ENCODE measurements at places on chromosomes 12 and 14.

GRCh38 chr14:28494196-28494595, 272.4 kb upstream of the FOXG1 start:
- no peak for DNase-seq

GRCh38 chr12:101968770-101969169, 91.4 kb downstream of the DRAM1 start:
- no peak for DNase-seq

DNA sequence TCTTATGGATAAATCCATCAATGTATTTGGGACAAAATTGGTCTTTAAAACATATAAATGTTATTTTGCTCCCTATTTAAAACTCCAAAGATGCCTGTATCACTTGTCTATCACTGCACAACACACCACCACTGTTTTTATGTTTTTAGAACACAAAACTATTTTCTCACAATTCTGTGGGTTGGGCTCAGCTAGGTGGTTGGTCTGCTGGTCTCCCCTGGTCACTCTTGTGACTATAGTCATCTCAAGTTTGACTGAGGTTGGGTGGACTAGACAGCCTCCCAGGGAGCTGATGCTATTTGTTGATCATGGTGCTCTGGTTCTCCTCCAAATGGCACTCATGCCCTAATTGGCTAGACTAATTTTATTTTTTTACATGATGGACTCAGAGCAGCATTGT, 39.5 kb upstream of the NR1H4 start:
- DNase-seq: no peak

GRCh38 chr14:92601757-92602417, 88.3 kb downstream of the RIN3 start:
- no peak for DNase-seq

- peak; percentile 57 for DNase-seq
These were observed 1.0 kb upstream of the CAMKK2 start for GRCh38 chr12:121297435-121297991.

DNA sequence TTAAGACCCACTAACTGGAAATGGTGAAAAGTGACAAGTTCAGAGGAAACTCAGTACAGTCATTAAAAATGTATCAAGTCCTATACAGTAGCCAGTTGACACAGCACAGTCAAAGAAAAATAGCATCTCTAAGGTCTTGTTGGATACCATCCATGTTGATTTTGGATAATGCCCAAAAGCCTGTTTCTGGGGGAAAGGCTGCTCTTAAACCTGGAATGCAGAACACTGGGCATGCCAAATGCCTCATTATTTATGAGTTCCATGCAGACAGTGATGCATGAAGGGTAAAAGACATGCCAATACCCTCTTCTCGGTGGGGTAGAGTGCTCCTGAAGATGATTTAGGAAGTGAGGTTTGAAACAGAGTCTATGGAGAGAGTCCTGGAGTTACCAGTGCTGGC, 29.6 kb downstream of the KCNK13 start:
- no peak for DNase-seq

- peak; percentile 13 for DNase-seq
These were observed 126.9 kb upstream of the KRAS start for GRCh38 chr12:25377469-25378177.

GRCh38 chr14:50067723-50068495, 48.5 kb downstream of the VCPKMT start:
- DNase-seq: no peak

DNA sequence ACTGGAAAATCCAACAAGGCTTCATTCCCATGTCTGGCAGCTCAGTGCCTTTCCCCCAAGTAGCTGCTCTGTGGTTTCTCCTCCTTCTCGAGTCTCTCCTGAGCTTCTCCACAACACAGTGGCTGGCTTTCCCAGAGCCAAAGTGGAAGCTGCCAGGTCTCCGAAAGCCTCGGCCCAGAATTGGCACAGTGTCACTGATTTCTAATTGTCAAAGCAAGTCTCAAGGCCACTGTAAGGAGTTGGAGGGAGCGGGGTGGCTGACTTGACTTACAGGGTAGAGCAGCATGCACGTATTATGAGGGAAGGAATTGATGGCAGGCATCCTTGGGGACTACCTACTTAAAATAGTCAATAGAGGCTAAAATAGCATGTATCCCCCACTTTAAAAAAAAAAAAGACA, 6.7 kb upstream of the CPNE8 start:
- DNase-seq: no peak

GRCh38 chr14:59134307-59134706, 54.2 kb upstream of the DAAM1 start:
- no peak for DNase-seq

DNA sequence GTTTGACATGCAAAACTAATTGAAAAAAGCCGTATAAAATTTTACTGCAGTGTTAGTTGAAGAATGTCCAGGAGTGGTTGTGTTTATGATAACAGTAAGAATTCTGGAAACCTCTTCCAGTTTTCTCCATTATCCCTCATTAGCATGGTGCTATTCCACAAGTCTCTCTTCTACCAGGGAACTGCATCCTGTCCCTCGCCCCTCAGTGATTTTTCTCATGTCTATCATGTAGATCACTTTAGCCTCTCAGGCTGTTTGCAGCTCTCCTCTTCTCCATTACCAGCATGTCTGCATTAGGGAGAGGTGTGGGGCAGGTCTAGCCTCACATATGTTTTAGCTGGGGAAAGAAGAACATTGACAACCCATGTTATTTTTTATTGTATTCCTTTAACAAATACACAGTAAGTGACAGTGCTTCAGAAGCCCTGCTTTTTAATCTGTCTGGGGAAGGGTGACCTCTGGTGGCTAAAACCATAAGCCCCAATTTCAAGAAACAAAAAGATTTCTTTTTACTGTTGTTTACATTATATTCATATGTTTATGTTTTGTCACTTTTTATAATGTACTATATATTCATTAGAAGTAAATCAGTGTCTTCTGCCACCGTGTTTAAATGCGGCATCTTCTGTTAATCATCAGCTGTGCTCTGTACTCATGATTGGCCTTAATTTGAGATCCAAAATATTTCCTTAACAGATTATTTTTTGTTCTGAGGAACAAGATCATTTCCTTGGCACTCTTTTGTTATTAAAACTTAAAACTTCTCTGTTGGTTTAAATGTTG, 70.7 kb downstream of the RASSF8 start:
- no peak for DNase-seq

DNA sequence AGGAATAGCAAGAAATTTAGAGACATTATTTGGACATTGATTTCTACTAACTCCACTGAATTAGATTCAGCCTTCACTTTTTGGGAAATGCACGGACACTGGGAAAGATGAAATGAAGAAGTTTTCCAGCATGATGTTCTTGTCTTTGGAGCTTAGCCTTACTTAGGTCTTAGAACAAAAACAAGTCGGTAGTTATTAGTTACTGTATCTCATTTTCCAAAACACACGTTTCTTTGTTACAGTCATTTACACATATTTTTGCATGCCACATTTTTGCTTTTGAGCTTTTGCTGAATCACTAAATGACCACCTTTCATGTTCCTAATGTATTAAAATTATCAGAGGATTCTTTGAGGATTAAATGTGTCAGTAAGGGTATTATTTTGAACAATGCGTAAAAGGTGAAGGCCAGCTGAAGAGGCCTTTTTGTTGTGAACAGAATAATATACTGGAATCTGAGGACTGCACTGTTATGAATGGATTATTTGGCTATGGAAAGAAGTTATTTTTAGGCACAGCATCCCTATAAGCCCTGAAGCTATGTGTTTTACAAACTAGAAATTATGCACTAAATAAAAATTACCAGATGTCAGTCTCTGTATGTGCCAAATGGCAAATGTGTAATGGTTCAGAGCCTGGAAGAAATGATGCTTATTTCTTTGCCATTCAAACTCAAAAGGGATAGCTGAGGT, 138.2 kb downstream of the SRGAP1 start:
- no peak for DNase-seq

GRCh38 chr14:58914279-58914855, 274.1 kb upstream of the DAAM1 start:
- no peak for DNase-seq

- peak; percentile 80 for DNase-seq
These were observed 151.0 kb downstream of the ADGRD1 start for GRCh38 chr12:131104463-131105350.

DNA sequence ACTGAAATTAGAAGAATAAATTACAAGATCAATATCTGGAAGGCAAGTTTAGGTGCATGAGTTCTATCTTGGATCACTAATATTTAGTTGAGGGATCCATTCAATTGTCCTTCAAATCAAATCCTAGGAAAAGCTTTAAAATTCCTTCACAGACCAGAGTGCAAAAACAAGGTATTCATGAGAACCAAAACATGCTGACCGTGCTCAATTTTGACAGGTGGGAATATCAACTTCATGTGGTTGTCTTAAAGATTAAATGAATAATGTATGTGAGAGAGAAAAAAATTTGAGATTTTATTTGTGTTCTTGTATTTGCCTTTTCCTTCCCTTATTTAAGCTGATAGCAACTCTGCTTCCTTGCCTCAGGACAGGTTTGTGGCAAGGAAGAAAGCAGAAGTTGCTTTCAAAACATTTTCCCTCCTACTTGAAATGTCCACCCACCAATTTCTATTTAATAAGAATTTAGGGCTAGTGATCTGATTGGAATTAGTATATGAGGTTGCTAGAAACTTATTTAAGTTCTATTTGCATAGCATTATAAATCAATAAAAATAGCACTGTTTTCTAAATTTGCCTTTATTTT, 4.9 kb upstream of the PPP1R12A start:
- no peak for DNase-seq

DNA sequence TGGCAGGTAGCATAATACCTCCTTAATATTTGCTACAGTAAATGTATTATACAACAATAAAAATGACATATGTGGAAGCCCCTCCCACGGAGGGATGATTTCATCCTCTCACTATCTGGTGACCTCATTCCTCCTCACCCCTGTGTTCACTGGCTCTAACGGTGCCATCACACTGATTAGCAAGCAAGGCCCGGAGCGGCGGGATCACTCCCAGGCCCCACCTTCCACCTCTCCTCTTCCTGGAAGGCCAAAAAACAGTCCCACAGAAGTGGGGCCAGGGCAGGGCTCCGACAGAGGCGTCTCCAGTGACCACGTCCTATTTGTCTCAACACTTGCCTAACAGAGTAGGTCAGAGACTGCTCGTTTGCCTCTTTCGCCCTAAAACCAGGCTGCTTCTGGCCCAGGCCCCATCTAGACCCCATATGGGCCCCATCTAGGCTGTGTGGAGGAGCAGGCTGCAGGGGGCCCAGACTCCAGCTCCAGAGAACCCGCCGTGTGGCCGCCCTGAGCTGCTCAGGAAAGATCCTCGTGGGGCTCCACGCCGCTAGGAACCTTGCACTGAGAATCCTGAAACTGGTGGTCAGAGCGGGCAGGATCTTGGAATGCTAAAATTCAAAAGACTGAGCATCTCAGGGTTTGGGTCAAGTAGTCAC, 3.7 kb downstream of the SELPLG start:
- peak; percentile 53 for DNase-seq

GRCh38 chr14:100033347-100034075, 31.7 kb upstream of the EVL start:
- DNase-seq: no peak

- peak; percentile 77 for DNase-seq
These were observed 7.3 kb downstream of the STAC3 start for GRCh38 chr12:57243521-57244311.

- no peak for DNase-seq
These were observed 79.2 kb downstream of the TBC1D30 start for GRCh38 chr12:64903479-64904152.

- DNase-seq: no peak
These were observed 8.1 kb downstream of the PNP start for GRCh38 chr14:20477211-20477876.

DNA sequence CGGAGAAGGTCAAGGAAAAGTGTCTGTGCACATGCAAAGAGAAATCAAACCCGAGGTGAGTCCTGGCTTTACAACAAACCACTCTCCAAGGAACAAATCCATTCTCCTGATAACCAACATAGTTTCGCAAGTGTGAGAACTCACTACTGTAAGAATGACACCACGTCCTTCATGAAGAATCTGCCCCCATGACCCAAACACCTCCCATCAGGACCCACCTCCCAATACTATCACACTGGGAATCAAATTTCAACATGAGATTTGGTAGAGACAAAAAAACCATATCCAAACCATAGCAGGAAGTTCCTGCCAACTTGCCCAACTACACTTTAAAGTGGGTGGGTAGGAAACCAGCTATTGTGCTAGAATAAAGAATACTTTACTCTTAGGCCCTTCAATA, 2.4 kb upstream of the ERC1 start:
- no peak for DNase-seq

DNA sequence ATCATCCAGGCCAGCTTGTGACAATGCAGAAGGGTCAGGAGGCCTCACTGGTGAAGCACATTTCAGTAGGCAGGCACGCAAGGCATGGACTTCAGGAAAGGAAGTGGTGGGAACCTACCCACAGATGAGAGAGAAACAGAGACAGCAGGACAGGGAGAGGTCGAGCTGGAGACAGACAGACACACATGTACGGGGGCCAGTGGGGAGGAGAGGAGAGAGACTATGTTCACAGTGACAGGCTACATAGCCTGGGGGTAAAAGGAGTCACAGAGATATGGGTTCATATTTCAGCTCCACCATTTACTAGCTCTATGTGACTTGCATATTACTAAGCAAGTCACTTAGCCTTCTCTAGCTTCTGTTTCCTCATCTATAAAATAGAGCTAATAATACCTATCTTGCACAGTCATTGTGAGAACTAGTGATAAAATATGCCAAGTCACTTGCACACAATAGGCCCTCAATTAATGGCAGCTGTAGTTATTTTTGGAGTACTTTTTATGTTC, 91.1 kb upstream of the FUT8 start:
- DNase-seq: no peak

- no peak for DNase-seq
These were observed 123.1 kb downstream of the ZNF664 start for GRCh38 chr12:124096109-124096508.

- DNase-seq: peak; percentile 27
These were observed at the start of gene RAB15 for GRCh38 chr14:64971943-64972791. Gene RAB15, minus strand, starts transcription at chr14:64972336. Its CDS starts 260 bp downstream, at chr14:64972076.

GRCh38 chr12:107326237-107326636, 232.9 kb upstream of the CRY1 start:
- DNase-seq: no peak

DNA sequence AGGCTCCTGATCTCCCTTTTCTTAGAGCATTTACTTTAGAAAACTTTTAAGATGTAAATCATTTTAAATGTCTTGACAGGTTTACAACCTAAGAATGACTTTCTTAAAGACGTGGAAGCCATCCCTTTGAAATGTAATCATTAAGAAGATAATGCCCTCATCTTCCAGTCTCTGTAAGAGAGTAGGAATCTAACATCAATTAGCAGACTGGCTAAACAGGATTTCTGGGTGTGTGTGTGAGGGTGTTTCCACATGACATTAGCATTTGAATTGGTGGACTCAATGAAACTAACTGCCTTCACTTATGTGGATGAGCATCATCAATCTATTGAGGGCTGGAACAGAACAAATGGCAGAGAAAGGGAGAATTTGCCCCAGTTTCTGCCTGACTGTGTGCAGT, 329.5 kb downstream of the RPL10L start:
- DNase-seq: no peak

All from activated T-cell treated with anti-CD3 and anti-CD28 coated beads, Interleukin-2, amount 50 U/mL, for 4 hours (primary cell).